ENCODE measurements at places on chromosomes 1 and 21.

- no peak for DNase-seq
These were observed 113.6 kb upstream of the IPO9 start for GRCh38 chr1:201715351-201715750.

- no peak for DNase-seq
These were observed 107.0 kb upstream of the TLR5 start for GRCh38 chr1:223249854-223250631.

DNA sequence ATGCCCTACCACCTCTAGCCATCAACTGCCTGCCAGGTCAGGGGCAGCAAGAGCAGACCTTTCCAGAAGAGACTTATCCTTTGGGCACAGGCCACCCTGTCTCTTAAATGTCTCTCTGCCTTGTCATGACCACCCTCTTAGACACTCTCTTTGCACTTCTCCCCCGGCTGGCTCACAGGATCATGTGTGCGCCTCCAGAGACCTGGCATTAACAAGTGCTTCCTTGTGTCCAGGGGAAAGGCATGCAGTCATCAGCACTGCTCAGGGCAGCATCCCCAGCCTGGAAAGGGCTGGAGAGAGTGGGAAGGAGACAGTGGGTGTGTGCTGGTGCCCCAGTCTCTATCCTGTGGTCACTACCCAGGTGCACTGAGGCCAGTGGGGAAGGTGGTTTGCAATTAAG is 85.2 kb upstream of the TLR5 start:
- DNase-seq: no peak

GRCh38 chr1:220770245-220770913 is 16.3 kb upstream of the MTARC1 start:
- DNase-seq: no peak

GRCh38 chr1:149936992-149937705 is 470 bp upstream of the MTMR11 start:
- DNase-seq: no peak

DNA sequence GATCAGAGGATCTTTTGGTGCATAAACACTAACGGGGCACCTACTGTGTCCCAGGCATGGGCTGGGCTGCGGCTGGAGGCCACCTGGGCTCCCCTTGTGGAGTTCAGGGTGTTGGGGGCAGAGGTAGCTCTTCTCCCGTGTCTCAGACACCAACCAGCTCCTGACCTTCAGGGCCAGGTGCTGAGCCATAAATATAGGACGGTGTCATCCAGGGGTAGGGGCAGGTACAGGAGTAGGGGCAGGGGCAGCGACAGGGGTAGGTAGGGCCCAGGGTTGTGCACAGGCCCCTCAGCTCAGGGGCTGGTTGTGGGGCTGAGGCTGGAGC is 18.0 kb upstream of the LRRC3 start:
- no peak for DNase-seq

DNA sequence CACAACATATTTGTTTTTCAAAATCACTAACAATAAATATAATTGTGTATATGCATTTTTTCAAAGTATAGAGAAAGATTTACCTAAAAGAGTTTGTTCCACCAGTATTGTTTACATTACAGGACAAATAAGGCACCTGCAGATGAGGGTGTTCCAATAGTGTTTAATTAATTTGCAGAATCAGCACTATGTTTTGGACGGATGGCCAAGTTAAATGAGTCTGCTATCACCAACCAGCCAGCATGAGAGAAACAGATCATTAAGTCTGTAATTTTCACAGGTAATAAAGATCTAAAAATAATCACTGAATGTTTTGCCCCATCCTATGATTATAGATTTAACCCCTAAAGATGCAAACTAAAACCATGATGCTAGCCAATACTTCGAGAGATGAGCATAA is 2247.0 kb downstream of the NCAM2 start:
- no peak for DNase-seq

DNA sequence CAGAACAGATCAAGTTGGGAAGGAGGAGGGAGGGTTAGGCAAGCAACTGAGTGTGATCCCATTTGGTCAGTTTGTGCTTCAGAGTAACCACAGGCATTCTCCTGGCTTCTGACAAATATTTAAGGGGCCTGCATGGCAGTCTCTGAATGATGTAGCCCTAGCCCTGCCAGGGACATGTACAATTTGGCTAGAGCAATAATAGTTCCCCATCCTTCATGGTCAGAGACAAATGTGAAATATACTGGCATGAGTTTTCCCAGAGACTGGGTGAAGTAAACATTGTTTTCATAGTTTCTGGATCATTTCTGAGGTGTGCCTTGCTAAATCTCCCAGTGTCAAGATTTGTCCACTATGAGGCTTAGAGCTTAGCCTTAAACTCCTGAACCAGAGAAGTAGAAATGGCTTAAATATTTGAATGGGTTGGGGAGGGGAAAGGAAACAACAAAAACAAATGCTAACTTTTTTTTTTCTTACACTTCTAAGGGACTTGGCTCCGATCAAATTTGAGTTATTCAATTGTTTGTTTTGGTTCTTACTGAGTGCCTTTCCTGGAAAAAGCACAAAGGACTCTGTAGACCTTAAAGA is 42.0 kb upstream of the UBE2U start:
- no peak for DNase-seq

DNA sequence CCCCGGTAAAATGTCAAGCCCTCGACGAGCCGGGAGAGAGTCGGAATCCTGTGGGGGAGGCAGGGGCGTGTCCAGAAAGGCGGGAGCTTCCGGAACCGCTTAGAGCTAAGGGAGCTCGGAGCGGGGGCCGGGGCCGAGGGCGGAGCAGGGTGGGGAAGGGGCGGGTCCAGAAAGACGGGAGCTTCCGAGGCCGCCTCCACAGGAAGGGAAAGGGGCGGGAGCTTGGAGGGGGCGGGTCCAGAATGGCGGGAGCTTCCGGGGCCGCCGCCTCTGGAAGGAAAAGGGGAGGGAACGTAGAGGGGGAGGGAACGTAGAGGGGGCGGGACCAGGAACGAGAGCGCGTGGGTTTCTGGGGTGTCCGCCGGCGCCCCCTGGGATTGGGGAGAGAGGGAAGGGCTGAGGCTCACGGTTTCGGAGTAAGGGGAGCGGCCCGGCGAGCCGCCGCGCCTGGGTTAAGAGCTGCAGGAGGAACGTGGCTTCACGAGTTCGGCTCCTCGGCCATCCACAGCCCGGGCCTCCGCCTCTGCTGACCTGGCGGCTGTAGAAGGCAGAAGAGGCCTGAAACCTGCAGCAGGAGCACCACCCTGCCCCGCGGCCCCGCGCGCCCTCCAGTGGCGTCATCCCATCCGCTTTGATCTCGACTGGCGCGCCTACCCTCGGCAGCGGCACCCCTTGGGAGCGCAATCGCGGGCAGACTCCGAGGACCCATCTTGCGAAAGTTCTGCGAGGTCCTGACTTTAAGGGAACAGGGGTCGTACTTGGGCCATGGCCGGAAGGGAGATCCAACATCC is 23.0 kb upstream of the HPDL start:
- DNase-seq: peak; percentile 96

- no peak for DNase-seq
These were observed 2.8 kb downstream of the FCRL6 start for GRCh38 chr1:159804924-159805323.

- no peak for DNase-seq
These were observed 47.5 kb downstream of the EDN2 start for GRCh38 chr1:41437011-41437355.

GRCh38 chr1:241323514-241324195 is 33.4 kb downstream of the RGS7 start:
- no peak for DNase-seq

DNA sequence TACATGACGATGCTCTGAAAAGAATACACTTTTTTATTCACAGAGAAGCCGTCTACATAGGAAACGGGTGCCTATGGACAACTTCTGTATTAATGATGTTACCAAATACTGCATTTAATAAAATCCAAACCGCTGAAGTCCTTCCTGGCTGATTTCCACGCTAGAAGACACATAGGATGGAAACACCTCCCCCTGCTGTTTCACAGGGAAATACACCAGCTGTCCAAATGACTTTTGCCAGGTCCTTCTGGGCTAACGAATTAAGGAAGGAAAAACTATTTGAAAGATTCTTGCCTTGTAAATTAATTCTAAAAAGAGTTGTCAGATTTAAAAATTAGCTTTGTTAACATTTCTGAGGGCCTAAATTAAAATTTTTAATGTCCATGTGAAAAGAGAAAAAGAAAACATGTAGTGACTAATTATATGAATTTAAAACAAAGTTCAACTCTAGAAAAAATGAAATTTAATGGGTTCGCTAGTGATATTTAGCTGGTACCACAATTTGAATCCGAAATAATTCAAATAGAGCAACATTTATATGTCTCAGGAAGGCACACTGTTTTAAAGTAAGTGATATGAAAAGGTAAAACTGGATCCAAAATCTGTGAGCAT is 146.0 kb downstream of the RERE start:
- DNase-seq: no peak

- DNase-seq: no peak
These were observed 122.3 kb downstream of the PLXNA2 start for GRCh38 chr1:208121813-208122364.

DNA sequence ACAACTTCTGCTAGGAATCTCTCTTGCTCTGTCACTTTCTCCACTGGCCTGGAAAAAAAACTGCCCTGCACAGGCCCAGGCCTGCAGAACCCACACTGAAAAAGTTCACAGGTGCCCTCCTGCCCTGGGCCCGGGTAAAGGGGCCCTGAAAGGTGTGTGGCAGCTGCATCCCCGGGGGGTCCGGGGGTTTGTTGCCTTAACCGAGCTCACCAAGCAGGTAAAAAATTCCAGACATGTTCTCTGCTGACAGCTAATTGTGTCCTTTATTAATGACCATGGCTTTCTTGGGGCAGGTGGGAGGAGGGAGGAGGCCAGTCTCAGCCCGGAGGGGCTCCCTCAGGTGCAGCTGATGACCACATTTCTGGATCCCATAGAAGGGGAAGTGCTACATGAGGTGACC is 122.9 kb downstream of the LACTBL1 start:
- DNase-seq: no peak

- no peak for DNase-seq
These were observed 20.2 kb upstream of the TCEA3 start for GRCh38 chr1:23444596-23445390.

GRCh38 chr1:234611225-234611846 is 1.4 kb upstream of the IRF2BP2 start:
- no peak for DNase-seq

GRCh38 chr1:240591564-240591963 is 20.4 kb downstream of the GREM2 start:
- no peak for DNase-seq

- no peak for DNase-seq
These were observed 18.5 kb upstream of the ATP13A2 start for GRCh38 chr1:17030206-17030605.

DNA sequence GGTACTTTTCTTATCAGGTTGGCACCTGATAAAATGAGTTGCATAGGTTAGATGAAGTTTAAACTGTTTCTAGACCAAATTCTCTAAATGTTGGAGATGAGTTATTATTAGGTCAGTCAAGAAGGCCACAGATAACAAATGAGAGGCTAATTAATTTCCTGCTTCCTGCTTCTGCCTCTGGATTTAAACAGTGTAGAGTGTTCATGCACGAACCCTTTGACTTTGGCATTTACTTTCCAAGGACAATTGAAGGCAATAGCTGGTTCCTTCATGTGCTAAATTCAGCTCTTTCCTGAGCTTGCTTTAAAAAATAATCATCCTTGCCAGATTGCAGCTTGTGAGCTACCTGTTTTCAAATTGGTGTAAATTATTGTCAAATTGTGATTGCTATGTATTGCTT is 80.6 kb downstream of the RASAL2 start:
- DNase-seq: no peak

DNA sequence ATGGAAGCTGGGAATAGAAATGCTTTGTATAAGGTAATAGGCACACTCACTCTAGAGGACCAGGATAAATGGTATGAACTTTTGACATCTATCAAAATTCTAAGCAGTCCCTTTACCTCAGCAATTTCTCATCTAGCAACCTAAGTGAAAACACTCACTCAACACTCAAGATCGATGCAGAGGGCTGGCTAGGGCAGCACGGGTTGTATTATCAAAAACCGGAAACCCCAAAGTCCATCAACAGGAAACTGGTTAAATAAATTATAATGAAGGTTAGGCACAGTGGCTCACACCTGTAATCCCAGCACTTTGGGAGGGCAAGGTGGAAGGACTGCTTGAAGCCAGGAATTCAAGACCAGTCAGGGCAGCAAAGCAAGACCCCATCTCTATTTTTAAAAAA is 9.4 kb downstream of the USP48 start:
- no peak for DNase-seq

DNA sequence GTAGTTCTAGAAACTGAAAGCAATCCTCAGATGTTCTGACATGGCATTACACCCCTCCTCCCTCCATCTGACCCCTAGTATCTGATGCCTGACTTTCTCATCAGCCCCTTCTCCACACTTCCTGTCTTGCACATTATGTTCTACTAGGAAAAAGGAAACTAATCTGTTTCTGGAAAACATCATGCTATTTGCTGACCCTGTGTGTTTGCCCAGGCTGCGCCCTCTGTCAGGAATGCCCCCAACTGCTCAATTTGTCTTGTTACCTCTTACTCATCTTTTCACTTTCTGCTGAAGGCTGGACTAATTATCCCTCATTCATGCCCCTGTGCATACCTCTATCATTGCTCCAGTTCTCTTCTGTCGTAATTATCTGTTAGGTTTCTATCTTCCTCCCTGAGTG is 37.5 kb upstream of the DAB1 start:
- no peak for DNase-seq

DNA sequence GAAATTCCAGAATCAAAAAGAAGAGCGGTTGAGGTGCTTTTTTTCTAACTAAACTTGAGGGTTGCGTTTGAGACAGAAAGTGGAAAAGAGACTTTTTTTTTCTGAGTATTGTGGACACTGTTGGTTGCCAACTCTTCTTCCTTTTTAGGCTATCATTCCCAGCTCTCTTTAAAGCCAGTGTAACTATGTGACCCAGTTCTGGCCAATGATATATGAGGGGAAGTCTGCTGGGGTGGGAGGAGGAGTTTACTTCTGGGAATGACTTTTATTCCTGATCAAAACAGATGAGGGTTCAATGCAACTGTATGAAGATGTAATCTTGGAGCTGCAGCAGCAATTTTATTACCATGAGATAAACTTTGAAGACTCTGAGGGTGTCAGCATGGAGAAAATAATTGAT is 17.3 kb upstream of the NMNAT2 start:
- no peak for DNase-seq
